SW 1271 (cell line): ENCODE measurements at places on chromosomes 11 and 22.

DNA sequence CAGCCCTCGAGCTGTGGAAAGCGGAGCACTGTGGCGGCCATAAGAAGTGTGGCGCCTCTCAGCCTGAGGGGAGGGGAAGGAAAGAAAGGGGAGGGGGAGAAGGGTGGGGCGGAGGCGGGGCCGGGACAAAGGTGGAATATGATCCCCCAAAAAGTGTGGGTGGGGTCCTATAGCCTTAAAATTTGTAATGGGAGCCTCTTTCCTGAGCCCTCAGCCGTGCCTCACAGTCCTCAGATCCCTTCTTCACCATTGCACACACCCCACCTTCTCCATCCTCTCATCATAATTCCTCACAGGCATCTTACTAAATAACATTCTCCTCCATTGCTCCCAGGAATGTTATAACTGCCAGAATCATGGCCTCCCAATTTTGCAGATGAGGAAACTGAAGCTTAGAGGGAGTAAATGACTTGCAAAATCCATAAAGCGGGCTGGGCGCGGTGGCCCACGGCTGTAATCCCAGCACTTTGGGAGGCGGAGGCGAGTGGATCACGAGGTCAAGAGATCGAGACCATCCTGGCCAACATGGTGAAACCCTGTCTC is 600 bp upstream of the RAB6A start:
- no peak for DNase-seq

DNA sequence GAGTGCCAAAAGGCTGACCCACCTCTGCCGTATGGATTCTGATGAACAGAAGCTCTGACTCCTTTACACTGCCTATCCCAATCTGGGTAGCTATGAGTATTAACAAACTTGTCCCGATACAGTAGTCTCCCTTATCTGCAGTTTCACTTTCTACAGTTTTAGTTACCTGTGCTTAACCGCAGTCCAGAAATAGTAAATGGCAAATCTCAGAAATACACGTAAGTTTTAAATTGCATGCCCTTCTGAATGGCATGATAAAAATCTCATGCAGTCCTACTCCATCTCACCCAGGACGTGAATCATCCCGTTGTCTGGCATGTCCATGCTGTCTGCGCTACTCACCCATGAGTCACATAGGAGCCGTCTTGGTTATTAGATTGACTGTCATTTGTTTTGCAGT is 68.8 kb downstream of the SNX19 start:
- peak; percentile 43 for DNase-seq

- no peak for DNase-seq
Measured at GRCh38 chr11:110133160-110133559, 40.0 kb downstream of the ZC3H12C start.

GRCh38 chr11:4025967-4026324 is 68.7 kb upstream of the RRM1 start:
- no peak for DNase-seq

- DNase-seq = peak; percentile 19
Measured at GRCh38 chr11:33735271-33736147, 714 bp downstream of the CD59 start.
